ENCODE measurements at places on chromosomes 12 and 14.

- no peak for DNase-seq
These were observed 54.8 kb downstream of the WNK1 start for GRCh38 chr12:807041-807735.

GRCh38 chr14:85471744-85472143 is 58.2 kb upstream of the FLRT2 start:
- DNase-seq: no peak

DNA sequence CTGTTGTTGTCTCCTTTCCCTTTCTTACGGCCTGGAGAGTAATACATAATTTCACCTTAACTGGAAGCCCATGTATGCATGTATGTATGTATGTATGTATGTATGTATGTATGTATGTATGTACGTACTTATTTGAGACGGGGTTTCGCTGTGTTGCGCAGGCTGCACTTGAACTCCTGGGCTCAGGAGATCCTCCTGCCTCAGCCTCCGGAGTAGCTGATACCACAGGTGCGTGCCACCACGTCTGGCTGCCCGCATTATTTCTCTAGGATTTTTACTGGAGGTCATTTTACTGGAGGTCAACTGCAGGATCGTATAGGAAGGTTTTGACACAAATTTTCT is 644 bp upstream of the OS9 start:
- no peak for DNase-seq

GRCh38 chr12:129903956-129904829 is at the start of gene TMEM132D:
TMEM132D (minus strand) TSS chr12:129904025.
- DNase-seq: no peak

DNA sequence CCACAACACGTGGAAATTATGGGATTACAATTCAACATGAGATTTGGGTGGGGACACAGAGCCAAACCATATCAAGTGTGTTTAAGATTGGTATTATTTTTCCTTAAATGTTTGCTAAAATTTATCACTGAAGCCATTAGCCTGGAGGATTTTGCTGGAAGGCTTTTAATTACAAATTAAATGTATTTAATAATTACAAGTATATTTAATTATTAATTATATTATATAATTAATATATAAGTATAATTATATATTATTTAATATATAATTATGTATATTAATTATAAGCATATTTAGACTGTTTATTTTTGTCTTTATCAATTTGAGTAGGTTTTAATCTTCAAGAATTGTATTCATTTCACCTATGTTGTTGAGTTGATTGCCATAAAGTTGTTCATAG is 427.4 kb upstream of the FLRT2 start:
- DNase-seq: no peak

GRCh38 chr14:76828339-76829012 is 2.3 kb downstream of the LRRC74A start:
- DNase-seq: no peak

DNA sequence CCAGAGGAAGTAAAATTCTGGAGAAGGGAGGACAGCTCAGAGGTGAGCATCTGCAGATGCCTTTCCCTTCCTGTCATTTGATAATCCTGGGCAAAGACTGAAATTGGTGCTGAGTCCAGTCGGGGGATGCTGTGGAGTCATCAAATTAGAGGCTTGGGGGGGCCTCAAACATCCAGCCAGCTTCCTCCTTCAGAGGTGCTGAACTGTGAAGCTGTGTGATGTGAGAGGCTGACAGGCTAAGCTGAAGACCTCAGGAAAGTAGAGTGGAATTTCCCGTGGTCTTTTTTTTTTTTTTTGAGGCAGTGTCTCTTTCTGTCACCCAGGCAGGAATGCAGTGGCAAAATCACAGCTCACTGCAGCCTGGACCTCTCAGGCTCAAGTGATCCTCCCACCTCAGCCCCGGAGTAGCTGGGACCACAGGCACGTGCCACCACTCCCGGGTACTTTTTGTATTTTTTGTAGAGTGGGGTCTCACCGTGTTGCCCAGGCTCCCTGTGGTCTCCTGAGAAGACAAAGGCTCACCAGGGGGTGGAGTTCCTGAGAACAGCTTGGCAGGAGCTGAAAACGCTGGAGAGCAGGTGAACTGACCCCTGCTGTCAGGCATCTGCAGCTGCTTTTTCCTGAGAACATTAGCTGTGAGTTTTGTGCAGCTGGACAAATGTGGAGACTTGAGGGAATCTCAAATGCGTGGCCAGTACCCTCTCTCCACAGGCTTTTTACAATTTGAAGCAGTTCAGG is 6.1 kb upstream of the TCL1B start:
- no peak for DNase-seq

DNA sequence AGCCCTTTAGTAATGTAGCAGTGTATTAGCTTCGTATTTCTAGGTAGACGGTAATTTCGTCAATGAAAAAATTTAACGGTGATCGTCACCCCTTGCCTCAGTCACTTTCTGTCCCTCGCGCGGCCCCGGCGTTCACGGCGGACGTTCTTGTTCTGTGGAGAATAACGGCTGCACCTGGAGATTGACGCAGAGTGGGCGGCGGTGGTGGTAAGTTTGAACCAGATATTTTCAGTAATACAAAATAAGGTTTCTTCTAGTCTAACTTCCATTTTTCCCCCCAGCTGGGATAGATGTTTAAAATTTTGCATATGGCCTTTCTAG is 341 bp downstream of the ZNF10 start:
- DNase-seq: no peak

DNA sequence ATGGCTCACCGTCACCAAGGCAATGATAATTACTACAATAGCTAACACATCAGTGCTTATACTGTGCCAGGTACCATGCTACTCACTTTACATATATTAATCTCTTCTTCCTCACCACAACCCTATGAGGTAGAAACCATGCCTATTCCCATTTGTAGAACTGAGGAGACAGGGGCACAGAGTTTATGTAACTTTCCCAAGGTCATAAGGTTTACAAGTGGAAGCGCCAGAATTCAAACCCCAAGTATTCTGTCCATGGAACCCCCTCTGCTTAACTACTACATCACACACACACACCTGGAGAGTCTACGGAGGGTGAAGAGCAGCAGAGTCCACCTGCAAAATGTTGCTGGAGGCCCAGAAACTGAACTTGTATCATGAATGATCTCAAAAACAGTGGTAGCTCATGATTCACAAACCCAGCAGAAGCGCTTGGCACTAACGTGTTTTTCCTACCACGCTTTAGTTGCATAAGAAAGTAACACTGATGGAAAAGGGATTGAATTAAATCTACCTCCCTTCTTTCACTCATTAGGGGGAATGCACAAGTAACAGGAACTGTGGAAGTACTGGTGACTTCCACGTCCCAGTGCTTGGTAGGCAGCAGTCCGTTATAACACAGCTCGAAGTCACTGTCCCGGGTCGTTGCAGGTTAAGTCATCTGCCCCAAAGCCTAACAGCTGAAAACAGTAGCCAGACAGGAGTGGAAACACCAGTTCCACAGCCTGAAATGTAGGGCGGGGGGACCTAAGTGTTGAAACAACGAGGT is 2.0 kb downstream of the ITPR2 start:
- DNase-seq: no peak

GRCh38 chr12:127613056-127613455 is 653.9 kb upstream of the TMEM132C start:
- no peak for DNase-seq

GRCh38 chr12:53287741-53288216 is 7.6 kb upstream of the PFDN5 start:
- peak; percentile 35 for DNase-seq

DNA sequence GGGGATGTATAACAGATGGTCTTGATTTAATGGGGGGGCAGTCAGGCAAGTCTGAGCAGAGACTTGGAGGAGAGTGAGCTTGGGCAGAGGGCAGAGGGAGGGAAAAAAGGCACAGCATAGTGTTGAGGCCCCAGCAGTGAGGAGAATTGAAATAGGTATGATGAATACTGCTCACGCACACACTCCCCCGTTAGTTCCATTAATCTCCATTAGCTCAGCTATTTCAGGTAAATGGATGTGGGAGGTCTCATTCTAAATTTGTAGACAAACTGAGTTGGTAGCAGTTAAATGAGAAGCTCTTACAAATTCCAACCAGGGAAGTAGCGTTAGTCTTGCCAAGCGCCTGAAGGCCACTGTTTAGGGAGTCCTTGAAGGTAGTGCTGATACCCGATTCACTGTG is 66.7 kb upstream of the STON2 start:
- no peak for DNase-seq

DNA sequence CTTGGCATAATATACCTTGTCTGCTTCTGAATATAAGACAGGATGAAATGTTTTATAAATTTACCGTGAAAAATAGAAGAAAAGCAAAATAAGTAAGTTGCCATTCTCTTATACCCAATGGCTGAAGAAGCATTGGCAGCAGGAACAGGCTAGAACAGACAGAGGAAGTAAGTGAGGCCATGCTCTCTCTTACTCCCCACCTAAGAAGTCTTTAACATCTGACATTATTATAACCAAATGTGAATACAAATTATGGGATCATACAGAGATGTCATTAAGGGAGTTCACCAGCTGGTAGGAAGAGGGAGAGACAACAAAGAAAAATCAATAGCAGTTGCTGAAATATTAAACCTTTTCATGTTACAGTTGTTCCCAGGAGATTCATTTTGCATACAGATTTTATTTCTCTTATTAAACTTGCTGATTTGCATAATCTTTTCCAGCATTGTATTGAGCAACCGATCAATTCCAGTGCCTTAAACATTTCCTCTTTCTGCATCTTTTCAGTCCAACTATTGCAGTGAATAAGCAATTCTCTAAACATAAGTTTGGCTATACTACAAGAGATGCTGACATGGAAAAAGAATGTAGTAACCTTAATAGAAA is 270.6 kb downstream of the SLC6A15 start:
- DNase-seq: no peak

DNA sequence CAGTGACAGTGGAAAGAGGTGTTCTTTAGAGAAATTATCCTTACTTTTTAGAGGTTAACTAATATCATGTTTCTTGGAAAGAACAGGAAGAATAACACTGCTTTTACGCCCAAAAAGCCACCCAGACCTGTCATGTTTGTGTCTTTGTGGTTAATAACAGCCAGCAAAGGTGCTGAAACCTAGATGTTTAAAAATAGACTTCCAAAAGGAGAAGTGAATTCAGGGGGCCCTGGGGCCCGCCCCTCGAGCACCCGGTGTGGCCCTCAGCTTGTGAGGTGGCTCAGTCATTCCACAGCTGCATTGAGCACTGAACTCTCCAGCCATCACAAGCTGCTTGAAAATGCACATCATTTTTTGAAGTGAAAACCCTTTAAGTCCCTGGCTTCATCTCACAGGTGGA is 20.8 kb upstream of the AMN start:
- DNase-seq: no peak

DNA sequence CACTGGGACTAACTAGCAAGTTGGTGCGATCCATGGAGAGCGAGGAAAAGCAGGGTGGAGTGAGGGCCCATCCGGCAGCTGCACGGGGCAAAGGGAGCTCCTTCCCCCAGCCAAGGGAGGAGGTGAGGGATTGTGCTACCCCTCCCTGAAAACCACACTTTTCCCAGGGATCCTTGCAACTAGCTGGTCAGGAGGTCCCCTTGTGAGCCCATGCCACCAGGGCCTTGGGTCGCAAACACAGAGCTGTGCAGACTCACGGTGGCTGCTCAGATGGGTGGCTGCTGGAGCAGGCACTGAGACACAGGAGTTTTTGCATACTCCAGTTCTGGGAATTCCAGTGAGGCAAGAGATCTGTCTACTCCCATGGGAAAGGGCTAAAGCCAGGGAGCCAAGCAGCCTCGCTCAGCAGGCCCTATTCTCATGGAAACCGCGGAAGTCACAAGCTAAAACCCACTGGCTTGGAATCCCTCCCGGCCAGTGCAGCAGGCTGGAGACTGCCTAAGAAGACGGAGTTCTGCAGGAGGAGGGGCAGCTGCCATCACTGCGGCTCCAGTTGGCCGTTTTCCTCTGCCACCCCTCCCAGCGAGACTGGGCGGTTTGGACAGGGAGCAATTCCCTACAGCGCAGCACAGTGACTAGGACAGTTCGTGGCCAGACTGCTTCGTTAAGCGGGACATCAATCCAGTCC is 10.9 kb upstream of the ZNF705A start:
- DNase-seq: peak; percentile 31

DNA sequence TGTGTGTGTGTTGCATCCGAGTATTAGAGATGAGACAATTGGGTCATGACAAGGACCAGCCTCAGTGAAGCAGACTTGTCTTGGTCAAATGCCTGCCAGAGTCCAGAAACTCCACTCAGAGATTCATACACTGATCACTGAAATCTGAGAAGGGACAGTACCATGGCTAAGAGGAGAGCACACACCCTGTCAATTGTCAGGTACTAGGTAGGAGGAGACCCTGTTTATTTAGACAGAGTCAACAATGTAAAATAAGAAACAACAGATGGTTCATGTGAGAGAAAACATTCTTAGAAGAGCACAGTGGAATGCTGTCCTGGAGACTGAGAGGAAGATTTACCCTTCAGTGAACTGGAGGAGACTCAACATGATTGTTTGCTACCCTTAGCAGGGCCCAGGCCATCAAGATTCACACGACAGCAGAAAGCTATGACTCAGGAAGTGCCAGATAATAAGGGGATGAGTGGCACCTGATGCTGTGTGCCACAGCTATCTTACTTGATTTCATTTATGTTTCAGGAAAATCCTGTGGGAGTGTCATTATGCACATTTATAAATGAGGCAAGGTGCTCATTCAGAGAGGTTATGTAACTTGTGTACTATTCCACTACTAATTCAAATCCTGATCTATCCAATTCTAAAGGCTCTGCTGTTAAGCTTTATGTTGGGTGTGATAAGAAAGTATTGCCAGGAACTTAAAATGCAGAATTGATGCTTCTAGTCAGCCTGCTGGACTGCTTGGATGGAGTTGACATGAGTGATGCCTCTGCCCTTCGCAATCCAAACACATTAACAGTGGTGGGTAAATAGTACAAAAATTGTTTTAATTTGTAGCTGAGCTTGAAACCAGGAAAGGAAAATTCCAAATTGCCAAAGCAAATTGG is 136.6 kb upstream of the NEDD1 start:
- DNase-seq: no peak

DNA sequence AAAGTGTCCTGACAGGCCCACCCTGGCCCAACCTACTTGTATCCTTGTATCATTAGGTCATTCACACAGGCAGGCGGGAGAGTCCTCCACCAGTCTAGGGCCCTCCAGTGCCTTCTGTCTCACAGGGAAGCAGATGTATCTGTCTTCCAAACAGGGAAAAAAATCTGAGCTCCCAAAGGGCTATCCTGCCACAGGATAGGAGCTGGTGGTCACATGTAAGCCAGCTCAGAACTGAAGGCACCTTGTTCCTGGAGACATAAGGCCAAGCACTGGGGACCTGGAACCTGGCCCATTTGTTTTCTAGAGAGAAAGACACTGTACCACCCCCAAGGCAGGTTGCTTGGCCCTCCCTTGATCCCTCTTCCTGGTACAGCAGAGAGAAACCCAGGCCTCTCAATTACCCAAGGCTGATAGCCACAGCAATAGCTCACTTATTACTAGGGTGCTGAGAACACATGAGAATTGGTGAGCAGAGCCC is 19.4 kb upstream of the PLEKHH1 start:
- DNase-seq: no peak

- no peak for DNase-seq
These were observed 293.6 kb downstream of the AKAP6 start for GRCh38 chr14:32622742-32623141.

DNA sequence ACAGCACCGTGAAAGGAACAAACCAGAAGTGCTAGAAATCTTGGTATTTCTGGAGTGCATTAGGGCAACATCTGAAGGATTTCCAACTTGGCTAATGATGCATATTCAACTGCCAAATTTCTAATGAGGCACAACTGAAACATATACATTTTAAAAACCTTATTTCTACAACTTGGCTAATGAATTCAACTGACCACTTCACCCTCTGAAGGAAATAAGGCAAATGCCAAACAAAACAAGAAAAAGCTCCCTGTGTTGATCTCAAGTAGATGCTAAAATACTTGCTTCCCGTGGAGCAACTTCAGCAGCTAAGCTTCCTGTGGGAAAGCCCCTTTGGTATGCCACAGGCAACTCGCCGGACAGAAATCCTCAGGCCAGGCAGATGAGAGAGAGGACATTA is 167.1 kb downstream of the TTC7B start:
- DNase-seq: no peak

Measured in iPS DF 6.9 (cell line).